COLO829 (cell line): ENCODE measurements at places on chromosomes 2 and 18.
A peak's percentile ranks its signal among the peaks of the same experiment; 100 is the strongest.

- no peak for DNase-seq
These were observed 398.5 kb downstream of the CDH2 start for GRCh38 chr18:27778441-27778840.

DNA sequence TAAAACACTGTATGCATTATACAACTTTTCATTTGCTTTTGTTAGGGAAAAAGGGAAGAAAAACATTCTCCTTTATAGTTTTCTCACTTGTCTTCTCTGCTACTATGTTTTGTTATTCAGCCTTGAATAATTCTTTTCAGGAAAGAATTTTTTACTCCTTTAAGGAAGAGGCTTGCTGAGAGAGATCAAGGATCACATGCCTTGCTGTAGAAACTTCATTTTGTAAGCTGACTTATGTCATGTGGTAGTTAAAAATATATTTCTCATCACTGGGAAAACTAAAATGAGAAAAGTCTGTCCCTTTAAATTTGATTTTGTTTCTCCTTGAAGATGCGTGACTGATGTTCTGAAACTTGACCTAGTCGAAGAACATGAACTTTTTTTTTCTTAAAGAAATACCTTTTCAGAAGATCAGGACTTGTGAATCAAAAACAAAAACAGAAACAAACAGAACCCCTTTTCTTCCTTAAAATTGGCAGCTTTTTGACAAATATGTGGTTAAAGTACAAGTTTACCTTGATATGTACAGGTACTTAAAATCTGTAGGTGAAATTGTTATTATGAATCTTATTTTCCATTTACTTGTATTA, 145.1 kb downstream of the COMMD1 start:
- DNase-seq: peak; percentile 18

DNA sequence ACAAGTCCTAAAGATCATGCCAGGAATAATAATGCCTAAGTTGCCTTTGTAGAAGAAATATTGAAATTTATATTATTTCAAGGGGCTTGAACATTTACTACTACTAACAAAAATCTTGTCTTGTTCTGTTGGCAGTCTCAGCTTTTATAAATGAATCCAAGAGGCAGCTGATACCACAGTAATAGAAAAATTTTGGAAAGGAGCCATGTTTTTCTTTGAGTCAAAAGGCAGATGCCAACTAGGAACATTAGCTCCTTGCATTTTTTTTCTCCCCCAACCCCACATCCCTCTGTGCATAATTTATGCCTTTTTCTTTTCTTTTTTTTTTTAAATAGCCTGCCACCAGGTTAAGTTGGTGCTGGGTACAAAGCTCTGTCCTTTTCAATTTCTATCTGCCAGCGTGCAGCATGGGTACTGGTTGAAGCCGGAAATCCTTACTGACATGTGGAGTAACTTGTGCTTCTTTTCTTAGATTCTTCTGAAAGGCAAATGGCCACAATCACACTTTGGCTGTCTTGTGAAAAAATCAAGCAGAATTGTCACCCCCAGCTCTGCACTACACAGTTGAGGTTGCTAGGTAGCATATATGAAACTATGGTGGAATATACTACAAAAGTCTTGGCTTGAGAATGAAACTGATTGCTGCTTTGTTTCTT, 98.8 kb downstream of the RHBDD1 start:
- DNase-seq: no peak

DNA sequence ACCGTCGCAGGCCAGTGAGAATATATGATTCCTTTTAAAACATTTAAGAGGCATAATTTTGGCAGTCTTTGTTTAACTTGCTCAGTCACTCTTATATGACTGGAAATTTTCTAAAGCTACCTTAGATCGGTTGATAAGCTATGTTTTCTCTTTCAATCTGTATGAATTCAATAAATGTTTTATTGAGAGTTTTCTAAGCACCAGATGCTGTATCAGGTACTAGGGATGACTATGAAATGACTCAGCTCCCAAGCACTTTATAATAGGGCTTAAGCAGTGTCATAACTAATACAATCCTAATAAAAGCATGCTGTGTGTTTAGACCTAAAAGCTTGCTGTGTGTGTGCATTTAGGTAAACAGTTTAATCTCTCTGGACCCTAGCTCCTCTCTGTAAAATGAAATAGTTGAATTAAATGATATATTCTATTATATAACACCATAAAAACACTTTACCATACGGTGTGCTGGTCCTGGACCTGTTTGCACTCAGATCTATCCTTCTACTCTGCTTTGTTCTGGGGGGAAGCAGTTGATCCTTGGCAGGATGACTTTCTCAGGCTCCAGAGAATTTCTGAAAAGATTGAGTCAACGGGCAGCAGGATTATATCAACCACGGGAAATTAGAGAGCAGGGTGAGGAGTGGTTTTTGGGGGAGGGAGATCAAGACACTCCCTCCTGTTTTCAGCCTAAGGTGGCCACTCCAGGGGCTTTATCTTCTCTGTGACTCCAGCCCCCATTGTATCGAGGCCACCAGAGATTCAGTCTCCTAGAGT, 26.1 kb upstream of the SLC38A11 start:
- DNase-seq: no peak

- no peak for DNase-seq
These were observed 67.7 kb upstream of the DNMT3A start for GRCh38 chr2:25409468-25409867.

GRCh38 chr2:178474560-178474959, 3.8 kb downstream of the FKBP7 start:
- DNase-seq: no peak

DNA sequence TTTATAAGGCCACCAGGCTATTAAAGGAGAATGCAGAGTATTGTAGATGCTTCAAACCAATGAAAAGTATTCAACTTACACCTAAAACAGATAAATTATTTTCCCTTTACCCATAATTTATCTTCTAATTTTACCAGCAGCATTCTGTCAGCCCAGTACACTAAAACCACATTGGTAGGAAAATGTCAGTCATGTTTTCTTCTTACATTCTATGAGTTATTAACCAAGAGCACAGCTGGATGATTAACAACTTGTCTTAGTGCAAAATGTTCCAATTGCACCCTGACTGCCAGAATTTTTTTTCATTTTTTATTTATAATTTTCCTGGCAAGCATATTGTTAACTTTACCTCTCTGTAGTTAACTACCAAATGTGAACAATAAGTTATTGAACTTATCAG, 79.0 kb upstream of the WDR75 start:
- no peak for DNase-seq

DNA sequence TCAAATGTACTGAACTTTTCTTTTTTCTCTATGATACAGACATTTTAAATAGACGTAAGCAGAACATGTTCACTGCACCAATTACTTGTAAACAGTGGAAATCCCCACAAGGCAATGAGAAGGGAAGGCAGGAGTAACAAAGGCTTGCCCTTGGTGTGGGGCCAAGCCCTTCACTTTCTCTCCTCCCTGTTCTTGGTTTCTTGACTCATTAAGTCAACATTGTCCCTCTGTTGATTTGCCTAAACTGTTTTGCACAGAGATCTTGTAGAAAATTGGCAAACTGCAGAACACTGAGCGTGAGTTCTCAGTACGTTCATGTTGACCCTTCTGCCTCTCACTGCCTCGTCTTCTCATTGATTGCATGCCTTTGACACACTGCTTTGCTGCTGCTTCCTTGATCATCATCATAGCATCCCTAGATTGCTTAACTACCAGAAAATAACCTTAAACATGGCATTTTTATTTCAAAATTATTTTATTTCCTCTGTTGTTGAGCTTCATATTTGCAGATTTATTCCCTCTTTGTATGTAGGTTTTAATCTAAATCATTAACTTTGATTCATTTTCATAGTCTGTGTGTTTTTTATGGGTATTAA, 257.7 kb downstream of the PTGR3 start:
- DNase-seq: no peak

- DNase-seq: peak; percentile 63
These were observed 145.7 kb upstream of the GLI2 start for GRCh38 chr2:120589771-120590608.

GRCh38 chr2:64730551-64731262, 77.0 kb upstream of the SERTAD2 start:
- peak; percentile 28 for DNase-seq

- no peak for DNase-seq
These were observed 231.2 kb upstream of the RAB6C start for GRCh38 chr2:129748250-129748649.

GRCh38 chr18:61876899-61877298, 15.9 kb downstream of the RNF152 start:
- DNase-seq: no peak

GRCh38 chr2:133836691-133837345, 268.6 kb upstream of the NCKAP5 start:
- no peak for DNase-seq

GRCh38 chr18:45464619-45465018, 150.7 kb upstream of the SLC14A2 start:
- no peak for DNase-seq

GRCh38 chr2:55500025-55500424, 19.5 kb upstream of the CFAP36 start:
- no peak for DNase-seq

- no peak for DNase-seq
These were observed 23.4 kb upstream of the RPL31 start for GRCh38 chr2:100978582-100979191.

DNA sequence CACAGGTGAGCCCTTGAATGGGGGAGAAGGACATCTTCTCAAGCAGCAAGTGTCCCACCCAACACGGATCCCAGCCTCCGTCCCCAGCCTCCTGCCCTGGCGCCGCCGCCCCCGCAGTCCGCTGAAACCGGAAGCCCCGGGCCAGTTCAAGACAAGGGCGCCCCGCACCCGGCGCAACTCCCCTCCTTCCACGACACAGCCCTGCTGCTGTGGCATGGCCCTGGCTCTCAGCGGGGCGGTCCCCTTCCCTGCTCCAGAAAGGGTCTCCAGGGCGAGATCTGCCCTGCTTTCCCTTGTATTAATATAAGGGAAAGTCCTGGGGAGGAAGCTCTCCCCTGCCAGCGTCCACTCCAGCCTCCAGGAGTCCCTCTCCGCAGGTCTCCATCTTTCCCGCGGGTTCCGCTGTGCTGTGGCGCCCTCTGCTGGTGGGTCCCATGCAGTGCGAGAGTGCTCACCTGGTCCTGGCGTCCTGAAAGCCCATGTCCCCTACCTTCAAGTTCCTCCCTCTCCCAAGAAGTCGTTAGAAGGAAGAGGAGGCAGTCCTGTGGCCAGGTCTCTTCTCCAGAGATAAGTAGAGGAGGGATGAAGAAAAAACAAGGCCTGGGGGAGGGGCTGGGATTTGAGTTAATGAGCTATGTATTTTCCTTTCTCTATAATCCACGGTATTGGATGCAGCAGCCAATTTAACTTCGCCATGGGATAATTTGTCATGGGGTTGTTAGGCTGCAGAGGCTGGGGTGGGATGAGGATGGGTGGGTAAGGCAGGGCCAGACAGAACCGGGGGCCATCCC, 176.0 kb downstream of the SMAD2 start:
- peak; percentile 40 for DNase-seq

DNA sequence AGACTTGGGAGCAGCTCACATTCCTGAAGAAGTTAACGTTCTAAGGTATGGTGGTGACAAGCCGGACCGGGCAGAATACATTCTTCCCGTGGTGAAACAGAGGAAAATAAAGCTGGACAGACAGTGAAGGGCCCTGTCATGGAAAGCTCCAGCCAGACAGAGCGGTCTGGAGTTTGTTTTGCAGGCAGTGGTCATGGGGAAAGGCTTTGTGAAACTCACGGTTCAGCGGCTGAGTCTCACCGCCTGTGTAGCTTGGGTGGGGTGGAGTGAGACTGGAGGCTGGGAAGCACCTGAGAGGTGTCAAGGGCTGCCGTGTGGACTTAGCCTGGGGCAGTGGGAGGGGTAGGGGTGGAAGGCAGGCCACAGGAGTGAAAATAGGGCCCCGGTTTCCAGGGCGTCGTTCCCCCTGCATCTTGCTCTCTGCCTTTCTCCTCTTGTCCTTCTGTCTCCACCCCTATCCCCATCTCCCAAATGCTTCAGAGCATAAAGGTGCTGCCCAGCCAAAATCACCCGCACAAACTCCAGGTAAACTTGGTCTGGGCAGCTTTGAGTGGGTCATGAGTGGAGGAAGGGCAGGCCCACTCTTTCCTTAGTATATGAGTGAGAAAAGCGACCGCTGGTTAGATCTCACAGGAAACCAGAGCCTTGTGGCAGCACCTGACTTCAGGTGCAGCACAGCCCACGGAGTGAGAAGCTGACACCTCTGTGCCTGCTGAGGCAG, 11.4 kb upstream of the SLC20A1 start:
- DNase-seq: no peak

- no peak for DNase-seq
These were observed 296.8 kb upstream of the SPRED2 start for GRCh38 chr2:65729246-65729645.

DNA sequence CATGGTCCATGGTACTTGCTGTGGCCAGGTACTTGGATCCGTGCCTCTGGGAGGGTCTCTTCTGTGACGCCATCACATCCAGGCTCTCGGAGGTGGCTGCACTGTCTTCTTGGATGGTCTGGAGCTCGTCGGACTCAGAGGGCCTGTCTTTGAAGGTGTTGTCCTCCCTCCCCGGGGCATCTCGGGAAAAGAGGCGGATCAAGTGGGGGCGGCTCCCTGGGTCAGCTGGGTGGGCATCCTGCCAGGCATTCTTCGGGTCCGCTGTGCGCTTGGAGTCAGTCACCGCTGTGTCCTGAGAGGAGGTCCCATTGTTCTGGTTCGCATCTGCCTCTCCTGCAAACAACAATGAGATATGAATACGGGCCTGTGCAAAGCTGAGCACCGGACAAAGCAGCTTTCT, 115.6 kb downstream of the MBP start:
- peak; percentile 37 for DNase-seq

DNA sequence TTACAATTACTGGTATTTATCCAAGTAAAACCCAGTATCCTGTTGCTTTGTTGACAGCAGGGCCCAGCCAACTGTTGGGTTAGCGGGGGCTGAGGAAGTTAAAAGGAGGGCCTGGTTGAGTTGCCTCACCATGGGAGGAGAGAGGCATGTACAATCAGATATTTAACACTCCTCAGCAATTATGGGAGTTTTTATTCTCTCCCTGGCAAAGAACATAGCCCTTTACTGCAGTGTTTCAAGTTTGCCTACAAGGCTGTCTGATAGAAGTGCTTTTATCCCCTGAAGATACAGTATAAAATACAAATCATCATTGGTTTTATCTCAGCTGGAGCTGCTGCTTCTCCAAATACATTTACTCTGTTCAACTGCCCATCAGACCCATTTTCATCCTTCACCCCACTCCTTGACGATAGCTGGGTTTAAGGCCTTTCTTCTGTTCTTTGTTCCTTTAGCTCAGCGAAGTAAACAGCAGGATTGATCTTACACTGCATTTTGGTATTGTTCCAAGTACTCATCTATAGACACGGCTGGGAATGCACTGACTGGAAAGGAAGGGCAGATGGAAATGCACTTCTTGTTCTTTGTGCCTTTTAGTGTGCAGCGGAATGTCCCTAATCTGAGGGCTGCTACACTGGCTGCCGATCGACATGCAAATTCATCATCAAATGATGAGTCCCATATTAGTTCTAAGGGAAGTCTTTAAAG, 402.5 kb upstream of the SPRED2 start:
- DNase-seq: no peak

GRCh38 chr18:74126684-74127655, 20.7 kb downstream of the FBXO15 start:
- peak; percentile 13 for DNase-seq

DNA sequence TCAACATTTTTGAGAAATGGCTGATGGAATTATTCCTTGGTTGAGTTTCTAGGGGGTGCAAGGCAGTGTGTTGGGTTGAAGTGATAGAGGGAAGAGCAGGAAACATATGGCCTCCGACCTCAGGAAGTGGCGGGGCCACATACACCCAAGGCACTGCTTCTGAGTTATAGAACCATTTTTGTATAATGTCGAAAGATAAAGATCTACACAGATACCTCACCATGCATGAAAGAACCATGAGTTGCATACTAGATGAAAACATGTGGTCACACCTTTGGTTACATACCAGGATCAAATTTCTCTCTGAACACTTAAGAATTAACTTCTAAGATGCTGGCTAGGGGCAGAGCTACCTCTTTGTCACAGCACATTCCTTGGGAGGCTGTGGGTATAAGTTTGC, 23.2 kb downstream of the LAMA3 start:
- DNase-seq: no peak
